ENCODE measurements at places on chromosomes 3 and 15.

- no peak for DNase-seq
Observed at GRCh38 chr15:42788725-42789124, 51.8 kb upstream of the CDAN1 start.

GRCh38 chr15:70669966-70670658, 93.2 kb downstream of the UACA start:
- no peak for DNase-seq

DNA sequence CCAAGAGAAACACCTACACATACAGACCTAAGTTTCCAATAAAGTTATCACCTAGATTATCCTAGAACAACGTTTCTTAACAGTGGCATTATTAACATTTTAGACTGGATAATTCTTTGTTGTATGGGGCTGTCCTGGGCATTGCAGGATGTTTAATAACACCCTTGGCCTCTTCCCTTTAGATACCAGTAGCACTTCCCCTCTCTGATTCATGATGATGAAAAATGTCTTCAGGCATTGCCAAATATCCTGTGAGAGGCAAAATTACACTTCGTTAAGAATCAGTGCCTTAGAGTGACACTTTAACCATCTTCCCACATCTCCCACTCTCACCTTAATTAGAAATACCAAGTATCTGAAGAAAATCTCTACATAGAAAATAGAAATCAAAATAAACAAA, 352.6 kb downstream of the CGGBP1 start:
- DNase-seq: no peak

DNA sequence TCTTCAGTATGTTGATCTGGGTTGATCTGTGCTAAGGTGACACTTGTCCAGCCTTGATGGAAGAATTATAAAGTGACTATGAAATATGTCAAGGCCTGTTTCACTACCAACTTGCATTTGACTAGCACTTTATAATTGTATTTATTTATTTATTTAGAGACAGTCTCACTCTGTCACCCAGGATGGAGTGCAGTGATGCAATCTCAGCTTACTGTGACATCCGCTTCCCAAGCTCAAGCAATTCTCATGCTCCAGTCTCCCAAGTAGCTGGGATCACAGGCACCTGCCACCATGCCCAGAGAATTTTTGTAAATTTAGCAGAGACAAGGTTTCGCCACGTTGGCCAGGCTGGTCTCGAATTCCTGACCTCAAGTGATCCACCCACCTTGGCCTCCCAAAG, 25.5 kb upstream of the LACTB start:
- DNase-seq: no peak

DNA sequence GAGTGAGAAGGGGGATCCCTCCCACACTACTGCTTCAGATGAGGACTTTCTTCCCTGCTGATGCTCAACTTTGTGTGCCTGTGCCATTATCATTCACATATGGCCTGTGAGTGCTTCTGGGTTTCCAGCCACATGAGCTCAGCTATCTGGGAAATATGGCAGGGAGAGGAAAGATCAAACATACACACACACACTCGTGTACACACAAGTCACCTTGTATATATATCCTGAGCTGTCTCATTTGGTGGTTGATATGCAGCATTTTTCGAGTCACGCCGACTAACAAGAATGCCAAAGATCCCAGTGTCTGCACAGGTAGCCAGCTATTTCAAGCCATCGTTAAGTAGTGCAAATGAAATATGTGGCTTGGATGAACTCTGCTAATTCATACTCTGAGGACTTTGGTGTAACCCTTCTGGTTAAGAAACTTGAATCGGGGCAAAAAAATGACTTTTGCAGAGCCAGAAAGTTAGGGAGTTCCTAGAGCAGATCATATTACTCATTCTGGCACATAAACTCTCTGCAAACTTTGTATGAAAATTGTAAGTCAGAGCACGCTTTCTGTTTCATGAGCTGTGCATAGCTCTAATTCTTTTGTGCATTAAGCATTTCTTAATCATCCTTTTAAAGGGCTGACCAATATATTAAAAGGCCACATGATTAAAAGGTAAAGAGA, 24.9 kb upstream of the WNT5A start:
- no peak for DNase-seq

- DNase-seq: no peak
Observed at GRCh38 chr3:172102123-172102882, 62.9 kb downstream of the FNDC3B start.

DNA sequence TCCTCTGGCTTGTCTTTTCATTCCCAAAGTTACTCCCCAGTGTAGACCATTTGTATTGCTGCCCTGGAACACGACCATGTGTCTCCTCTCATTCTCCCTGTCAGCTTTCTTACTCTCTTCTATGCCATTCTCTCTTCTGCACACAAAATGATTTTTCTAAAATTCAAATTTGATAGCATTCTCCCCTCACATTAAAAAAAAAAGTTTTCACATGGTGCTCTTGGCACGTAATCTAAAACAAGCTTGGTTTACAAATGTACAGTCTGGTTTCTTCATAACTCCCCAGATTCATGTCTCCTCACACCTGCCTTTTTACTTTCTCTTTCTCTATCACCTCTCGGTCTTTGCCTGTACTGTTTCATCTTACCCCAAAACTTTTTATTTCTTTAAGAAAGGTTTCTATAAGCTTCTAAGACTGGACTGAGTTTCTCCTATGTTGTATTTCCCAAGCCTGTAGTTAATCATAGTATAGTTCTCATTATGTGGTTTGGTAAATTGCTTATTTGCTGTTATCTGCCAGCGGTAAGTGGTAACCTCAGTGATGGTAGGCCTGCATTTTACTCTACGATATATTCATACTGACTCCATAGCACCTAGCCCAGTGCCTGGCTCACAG, 31.2 kb downstream of the BCHE start:
- DNase-seq: no peak

DNA sequence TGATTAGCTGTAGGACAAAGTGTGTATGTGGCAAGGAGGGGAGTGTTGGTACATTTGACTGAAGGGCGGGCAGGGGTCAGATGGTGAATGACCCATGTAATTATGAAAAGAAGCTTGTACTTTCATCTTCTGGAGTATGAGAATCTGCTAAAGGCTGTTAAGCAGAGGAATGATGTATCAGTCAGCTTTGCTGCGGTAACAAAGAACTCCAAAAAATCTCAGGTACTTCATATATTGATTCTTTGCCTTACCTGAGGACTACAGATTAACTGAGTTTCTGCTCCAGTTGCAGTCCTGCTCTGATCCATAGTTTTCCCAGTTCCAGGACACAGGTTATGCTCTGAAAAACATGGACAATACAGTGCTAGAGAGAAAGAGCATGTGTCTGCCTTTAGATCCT, 115.1 kb downstream of the NEK11 start:
- DNase-seq: no peak

GRCh38 chr3:20462226-20462625, 276.2 kb upstream of the SGO1 start:
- no peak for DNase-seq

GRCh38 chr15:39407116-39407515, 173.8 kb upstream of the THBS1 start:
- no peak for DNase-seq

DNA sequence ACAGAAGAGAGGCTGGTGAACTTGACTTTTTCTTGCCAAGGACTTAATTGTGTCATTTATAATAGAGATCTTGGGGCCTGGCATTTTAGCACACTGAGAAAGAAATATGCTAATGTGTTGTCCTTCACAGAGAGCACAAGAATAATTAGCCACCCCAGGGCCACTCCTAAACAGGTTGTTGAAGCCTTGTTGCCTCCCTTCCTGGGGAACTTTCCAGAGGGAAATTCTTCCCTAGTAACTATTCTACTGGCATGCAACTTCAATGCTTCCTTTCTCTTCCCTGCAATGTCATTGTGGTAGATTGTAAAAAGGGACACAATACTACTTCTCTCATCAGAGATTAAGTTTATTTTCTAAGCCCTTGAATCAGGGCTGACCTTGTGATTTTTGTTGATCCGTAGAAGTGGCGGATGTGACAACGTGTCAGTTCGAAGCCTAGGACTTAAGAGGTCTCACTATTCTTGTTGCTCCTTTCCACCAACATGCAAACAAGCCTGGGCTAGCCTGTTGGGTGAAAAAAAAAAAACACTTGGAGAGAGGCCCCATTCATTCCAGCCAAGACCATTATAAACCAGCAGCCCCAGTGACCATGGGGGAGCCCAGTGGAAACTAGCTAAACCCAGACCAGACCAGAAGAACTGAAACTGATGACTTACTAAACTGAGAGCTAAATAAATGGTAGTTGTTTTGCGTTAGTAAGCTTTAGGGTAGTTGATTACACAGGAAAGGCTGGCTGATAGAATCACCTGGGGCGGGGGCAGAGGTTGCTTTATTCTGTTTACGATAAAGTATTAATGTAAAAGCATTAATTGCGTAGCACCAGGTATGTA, 287.2 kb downstream of the SHQ1 start:
- no peak for DNase-seq

DNA sequence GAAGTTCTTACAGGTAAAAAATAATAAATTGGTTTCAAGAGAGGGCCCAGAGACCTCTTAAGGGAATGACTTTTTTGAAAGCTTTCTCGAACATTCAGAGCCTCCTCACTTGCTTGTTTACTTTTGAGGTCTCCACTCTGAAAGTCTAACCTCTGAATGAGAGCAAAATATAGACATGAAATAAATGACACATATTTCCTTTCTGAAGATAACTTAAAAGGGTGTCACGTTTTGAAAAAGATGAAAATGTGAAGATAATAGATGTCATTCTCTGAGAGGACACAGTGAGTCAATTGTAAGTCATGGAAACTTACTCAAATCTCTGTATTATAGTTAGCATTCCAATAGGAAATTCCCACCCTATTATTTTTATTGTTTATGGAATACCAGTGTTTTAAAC, 44.6 kb downstream of the HACD2 start:
- peak; percentile 56 for DNase-seq

DNA sequence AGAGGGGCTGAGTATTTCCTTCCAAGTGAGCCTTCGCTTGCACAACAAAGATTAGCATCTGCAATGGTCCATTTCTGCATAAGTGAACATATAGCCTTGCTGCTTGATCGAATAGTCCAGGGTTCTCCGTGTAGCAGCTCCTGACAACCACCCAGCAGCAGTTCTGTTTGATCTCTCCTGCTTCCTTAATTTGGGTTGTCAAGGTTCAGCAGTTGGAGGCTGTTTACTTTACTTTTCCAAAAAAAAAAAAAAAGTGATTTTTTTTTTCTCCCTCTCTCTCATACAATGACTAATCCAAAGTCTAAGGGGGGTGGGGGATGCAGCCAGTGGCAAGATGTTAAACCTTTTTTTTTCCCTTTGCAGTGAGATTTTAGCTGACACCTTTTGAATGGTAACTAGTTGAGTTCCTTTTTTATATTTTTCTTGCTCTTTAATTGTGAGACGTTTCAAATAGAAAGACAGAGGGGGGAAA, 3.6 kb downstream of the FOXP1 start:
- DNase-seq: no peak

GRCh38 chr3:86793786-86794185, 197.2 kb downstream of the VGLL3 start:
- no peak for DNase-seq

DNA sequence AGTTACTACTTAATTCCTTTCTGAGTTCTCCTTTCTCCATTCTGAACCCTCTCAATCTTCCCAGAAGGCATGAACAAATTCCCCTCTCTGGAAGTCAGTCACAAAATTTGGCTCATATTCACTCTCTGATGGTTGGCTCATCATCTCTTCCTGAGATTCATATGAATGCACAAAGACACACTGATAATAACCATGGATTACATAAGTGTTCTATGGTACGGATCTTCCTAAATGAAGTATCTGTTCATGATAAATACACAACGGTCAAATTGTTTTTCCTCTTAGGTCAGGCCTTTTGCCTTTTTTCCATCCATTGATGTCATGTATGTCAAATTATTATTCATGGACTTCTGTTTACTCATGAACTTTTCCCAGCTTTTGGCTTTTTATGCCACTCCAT, 162.6 kb downstream of the P2RY1 start:
- DNase-seq: no peak

Data from DMS79 (cell line).